ENCODE measurements at places on chromosomes 1 and 21.

DNA sequence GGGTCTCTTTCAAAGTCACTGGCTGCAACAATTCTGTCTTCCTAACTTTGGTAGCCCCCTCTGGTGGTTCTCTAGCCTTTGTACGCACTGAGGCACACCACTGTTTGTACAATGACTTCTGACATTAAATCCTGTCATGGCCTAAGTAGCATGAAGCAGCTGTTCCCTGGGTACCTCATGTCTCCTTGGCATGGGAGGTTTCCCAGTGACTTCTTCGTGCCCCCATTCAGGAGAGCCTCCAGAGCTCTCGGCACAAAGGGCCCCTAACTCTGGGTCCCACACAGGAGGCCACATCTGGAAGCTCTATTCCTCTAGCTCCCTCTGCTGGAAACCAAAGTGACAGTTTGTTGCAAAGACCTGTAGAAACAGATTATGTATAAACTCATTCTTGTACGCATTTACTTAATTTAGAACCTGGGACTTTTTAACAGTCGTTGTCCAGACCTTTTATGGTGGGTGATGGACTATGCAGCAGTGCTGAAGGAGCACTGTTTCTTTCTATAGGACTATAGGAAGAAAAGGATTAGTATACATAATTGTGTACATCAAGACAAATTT lies 13.4 kb downstream of the SWT1 start:
- no peak for DNase-seq

DNA sequence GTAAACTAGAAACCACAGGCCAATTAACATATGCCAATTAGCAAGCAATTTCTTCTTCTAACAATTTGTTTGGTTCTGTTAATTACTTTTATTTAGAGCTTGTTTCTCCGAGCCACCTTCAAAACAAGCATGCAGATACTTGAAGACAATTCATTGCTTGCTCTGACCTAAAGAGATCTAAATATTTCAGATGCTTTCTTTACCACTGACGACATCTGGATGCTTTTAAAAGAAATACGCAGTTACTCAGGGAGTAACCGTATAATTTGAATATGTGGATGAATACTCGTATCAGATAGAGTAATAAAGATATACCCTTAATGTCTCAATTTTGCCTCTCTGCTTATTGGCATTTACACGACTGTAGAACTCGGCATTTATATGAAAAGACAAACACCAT lies 390.0 kb downstream of the DISC1 start:
- DNase-seq, result no peak

- no peak for DNase-seq
These were observed 62.9 kb downstream of the RIPK4 start for GRCh38 chr21:41703857-41704501.

DNA sequence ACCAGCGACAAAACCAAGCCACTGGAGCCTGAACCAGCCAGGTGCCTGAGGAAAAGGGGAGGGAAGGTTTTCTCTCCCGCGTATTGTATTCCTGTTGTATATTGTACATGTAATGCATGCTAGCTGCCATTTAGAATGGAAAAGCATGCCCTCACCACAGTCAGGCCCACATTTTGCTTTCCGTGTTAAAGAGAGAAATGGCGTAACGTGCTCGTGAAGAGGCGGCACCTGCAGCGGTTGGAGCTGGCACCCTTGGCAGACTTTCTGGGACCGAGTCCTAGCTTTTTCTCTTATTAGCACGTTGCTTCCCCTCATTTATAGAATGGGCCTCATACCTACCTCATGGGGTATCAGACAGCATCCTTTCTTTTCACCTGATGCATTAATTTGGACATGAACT lies 135.3 kb upstream of the IRF2BP2 start:
- DNase-seq, result no peak

- DNase-seq, result no peak
These were observed 9.4 kb downstream of the SOD1 start for GRCh38 chr21:31668651-31669491.

GRCh38 chr1:29113413-29114117 lies 10.1 kb downstream of the TMEM200B start:
- DNase-seq, result no peak

GRCh38 chr1:2563205-2563604 lies 7.0 kb downstream of the TNFRSF14 start:
- DNase-seq, result no peak

- DNase-seq, result no peak
These were observed 632.0 kb downstream of the SMYD3 start for GRCh38 chr1:245874942-245875580.

DNA sequence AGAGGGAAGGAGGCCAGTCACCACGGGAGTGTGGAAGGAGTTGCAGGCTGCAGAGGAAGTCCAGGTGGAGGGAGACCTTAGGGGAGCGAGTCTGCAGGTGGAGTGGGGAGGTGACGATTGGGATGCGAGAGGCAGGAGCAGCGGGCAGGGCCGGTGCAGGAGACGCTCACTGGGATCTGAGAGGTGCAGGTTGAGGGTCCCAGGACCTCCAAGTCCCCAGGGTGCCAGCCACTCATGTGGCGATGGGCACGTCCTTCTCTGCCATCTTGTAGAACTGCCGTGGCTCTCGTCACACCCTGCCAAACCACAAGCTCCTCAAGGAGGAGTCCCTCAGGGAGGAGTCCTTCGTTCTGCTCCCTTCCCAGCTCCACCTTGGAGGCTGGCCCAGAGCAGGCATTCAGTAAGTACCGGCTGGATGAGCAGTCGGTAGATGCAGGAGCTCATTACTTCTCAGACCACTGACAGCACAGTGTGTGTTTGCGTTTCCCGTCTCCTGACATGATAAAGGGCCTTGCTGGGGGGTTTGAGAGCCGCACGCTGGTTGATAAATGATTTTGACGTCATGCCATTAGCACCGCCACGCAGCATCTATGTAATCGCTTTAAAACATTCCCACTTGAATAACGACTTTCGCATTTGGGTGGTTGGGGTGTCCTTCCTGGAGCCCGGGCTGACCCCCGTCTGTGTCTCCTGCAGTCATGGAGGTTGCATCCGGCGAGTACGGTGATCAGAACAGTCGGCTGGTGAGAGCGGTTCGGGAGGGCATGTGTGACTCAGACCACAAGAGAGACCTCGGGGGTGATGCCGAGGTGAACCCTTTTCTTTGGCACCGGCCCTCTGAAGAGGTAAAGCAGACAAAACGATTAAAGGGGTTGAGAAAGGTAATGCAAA lies 27.8 kb downstream of the TFF3 start:
- no peak for DNase-seq

GRCh38 chr1:64245495-64245894 lies 42.1 kb downstream of the UBE2U start:
- no peak for DNase-seq

DNA sequence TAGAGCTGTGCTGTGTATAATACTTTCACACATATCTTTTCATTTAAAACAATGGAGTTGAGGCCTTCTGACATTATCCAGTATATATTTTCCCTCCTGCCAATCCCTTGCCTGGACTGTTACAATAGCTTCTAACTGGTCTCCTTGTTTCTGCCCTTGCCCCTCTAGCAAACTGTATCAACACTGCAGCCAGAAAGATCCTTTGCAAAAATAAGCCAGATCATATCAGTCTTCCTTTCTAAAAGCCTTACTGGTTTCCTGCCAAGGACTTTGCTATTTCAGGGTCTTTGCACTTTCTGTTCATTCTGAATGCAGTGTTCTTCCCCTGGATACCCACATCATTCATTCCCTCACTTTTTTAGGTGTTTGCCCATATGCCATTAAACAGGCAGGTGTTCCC lies 370.1 kb downstream of the PTBP2 start:
- DNase-seq, result no peak

GRCh38 chr21:36254106-36254941 lies 65.7 kb upstream of the MORC3 start:
- DNase-seq, result no peak

GRCh38 chr1:84366786-84367185 lies 31.5 kb upstream of the DNASE2B start:
- DNase-seq, result no peak

DNA sequence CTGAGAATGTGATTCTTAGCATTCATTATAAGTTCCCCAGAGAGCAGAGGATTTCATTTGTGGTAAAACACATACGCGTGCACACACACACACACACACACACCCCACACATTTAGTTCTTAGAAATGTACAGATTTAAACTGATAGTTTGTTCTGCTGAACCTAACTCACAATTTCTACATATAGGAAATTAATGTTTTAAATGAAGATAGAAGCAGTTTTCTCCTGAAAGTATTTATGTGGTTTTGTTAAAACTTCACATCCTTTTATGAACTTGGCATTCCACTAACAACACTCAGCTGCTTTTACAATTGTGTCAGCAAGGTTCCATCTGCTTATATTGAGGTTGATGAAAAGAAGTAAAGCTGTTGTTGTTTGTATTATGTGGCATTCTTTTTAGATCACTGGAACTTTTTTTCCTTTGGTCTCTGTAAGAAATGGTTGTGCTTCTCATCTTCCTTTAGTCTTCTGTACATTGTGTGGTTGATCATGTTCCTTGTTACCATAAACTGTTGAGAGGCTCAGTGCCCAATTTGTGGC lies 41.6 kb downstream of the AK4 start:
- no peak for DNase-seq

GRCh38 chr1:116738673-116739370 lies 15.4 kb upstream of the CD2 start:
- no peak for DNase-seq

DNA sequence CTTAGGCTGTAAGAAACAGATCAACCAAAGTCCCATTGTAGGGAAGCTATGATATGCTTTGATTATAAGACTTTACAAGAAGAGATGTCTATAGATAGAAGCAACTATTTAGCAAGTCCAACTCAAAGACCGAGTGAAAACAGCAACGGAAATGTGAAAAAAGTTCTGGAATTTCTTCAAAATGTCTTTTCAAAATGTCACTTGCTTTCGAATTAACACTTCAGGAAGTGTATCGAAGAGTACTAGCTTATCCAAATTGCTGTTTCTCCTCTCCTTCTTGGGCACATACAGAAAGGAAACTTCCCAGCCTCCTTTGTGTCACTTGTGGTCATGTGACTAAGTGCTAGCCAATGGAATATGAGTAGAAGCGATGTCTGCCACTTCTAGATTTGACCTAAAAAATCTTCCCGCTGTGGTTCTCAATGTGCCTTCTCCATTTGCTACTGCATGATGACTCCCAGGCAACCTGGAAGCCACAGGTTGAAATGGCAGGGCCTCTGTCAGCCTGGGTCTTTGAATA lies 89.9 kb downstream of the TSEN15 start:
- no peak for DNase-seq

DNA sequence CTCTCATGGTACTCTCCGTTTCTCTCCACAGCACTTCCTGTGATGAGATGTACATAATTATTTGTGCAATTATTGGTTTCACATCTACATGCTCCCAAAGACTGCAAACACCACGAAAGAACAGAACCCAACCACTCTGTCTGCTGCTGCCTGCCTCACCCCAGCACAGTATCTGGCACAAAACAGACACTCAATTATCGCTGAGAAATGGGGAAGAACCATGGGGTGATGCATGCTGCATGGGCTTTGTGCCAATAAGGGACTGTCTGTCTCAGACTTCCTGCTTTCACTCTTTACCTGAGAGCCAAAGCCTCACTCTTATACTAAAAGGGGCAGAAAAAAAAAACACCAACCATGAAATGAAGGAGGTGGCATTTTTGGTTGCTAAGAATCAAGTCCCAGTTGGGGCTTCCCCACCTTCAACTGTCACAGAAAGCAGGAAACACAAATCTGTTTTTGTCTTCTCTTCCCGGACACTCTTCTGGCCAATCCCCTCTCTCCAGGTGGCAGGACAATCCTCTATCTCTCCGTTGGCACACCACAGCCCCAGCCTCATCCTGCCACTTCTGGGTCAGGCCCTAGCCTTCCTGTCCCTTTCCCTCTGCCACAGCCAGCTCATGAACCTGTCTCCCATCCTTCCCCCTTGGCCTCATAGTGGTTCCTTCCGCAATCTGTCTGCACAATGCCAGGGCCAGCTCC lies 82.0 kb downstream of the TGFBR3 start:
- no peak for DNase-seq

GRCh38 chr1:76625886-76626678 lies 241.2 kb upstream of the ST6GALNAC5 start:
- DNase-seq, result no peak

GRCh38 chr1:66367369-66367768 lies 166.6 kb upstream of the SGIP1 start:
- DNase-seq, result no peak

DNA sequence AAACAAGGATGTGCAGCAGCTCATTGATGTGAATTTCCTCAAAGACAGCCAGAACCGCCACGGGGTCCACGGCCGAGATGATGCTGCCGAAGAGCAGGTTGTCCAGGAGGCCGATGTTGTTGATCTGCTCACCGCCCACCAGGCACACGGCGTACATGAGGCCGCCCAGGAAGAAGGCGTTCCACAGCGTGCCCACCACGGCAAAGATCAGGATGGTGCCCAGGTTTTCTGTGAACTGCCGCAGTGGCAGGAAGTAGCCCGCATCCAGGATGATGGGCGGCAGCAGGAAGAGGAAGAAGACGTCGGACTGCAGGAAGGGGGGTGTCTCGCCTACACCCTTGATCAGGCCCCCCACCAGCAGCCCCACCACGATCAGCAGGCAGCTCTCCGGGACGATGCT lies 41.1 kb downstream of the SLC9A1 start:
- DNase-seq, result no peak

DNA sequence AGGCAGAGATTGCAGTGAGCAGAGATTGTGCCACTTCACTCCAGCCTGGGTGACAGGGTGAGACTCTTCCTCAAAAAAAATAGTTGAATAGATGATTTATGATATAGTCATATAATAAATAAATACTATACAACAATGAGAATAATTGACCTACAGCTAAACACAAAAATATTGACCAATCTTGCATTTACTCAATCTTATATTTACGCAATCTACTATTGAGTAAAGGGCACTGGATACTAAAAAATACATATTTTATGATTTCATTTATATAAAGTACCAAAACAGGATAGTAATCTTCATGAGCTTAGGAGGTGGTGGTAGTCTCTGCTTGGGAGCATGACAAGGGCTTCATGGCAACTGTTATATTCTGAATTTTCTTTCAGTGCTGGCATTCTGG lies 19.1 kb upstream of the GBP3 start:
- no peak for DNase-seq

DNA sequence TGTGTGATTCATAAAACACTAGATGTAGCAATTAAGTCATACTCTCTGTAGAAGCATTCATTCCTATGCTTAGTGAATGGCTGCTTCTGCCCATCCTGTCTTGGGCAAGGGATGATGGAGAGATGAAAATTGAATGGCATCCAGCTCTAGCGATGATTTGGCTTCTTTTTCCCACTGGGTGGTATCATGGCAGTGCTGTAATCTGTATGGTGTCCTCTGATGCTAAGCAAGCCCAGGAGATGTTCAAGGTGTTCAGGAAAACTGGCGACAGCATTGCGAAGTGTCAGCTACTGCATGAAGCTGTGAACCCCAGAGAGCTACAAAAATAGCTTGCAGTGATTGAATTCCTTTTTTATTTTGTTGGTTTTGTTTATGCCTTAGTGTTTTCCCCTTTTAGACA lies 48.9 kb upstream of the LEPR start:
- no peak for DNase-seq
